ENCODE measurements at places on chromosomes 13 and 19.

- no peak for DNase-seq
Observed at GRCh38 chr19:4267101-4267900, 11.8 kb upstream of the SHD start.

DNA sequence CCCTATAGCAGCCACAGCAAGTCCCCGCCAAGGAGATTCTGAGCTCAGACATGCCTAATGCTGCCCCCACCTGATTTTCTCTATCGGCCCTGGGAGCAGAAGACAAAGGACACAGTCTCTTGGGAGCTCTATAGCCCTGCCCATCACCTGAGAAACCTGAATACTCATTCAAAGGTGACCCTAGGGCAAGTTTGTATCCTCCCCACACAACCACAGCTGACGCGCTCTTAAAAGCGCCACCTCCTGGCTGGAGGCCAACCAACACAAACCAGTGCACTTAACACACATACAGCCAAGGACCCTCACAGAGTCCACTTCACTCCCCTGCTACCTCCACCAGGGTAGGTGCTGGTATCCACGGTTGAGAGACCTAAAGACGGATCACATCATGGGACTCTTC is 8.8 kb upstream of the IGFL4 start:
- peak; percentile 40 for DNase-seq

DNA sequence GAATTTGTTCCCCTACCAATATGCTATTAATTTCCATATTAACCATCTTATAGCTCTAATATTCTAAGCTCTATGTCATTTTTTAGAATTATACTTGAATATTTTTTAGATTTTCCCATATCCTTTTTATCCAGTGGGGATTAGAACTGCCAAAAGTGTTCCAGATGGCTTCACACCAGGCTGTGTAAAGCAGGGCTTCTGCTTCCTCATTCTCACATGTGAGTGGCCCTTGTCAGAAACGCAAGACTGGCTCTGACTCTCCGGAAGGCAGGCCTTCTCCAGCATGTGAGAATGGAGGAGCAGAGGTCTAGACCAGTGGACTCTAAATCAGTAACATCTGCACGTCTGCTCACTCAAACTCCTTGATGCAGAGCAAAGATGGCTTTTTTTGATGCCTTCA is 650.1 kb downstream of the FGF9 start:
- DNase-seq: no peak

GRCh38 chr13:94598281-94598680 is 2.3 kb upstream of the TGDS start:
- DNase-seq: no peak
